Uterine smooth muscle cell (primary cell): ENCODE measurements at places on chromosomes 7 and 10. TPM values are rescaled to one million over a fixed set of nuclear protein-coding genes. Genes with fewer than 3 reads are reported as not detected.

PDZD7 gene
- 1.4 and 2.1 TPM in 2 replicates for total RNA-seq

ELN gene
- 0.89 and 2.6 TPM in 2 replicates for total RNA-seq

MYO1G gene
- 0.11 and 0.12 TPM in 2 replicates for total RNA-seq

CPN1 gene
- total RNA-seq, result not detected in 2 replicates

SFRP4 gene
- total RNA-seq, result 0.55 and 3.2 TPM in 2 replicates

UNCX gene
- not detected in 2 replicates for total RNA-seq

GDF2 gene
- not detected in 2 replicates for total RNA-seq

CCDC136 gene
- 14.7 and 17.9 TPM in 2 replicates for total RNA-seq

ACSM6 gene
- total RNA-seq, result not detected in 2 replicates

SSC4D gene
- 0.55 and 0.75 TPM in 2 replicates for total RNA-seq

TRIM50 gene
- total RNA-seq, result not detected in 2 replicates

CHST12 gene
- 8.5 and 10.3 TPM in 2 replicates for total RNA-seq

LAMB4 gene
- total RNA-seq, result under 0.01 and 0.12 TPM in 2 replicates

COL17A1 gene
- under 0.01 and 0.33 TPM in 2 replicates for total RNA-seq

FBXO24 gene
- total RNA-seq, result 0.55 and 1.4 TPM in 2 replicates

ADCY1 gene
- 0.33 and 0.37 TPM in 2 replicates for total RNA-seq

CCDC146 gene
- 0.87 and 1.1 TPM in 2 replicates for total RNA-seq

MRLN gene
- total RNA-seq, result not detected in 2 replicates

ITGA8 gene
- total RNA-seq, result 1.1 and 4.5 TPM in 2 replicates

HYAL4 gene
- total RNA-seq, result not detected in 2 replicates

LIPK gene
- total RNA-seq, result not detected in 2 replicates

RNF32 gene
- total RNA-seq, result 1.2 and 2.0 TPM in 2 replicates

CH25H gene
- total RNA-seq, result 0.25 TPM in 1 of 2 replicates, not detected in the other

PPP1R9A gene
- total RNA-seq, result 1.9 and 2.6 TPM in 2 replicates

CALML3 gene
- not detected in 2 replicates for total RNA-seq

PIP gene
- not detected in 2 replicates for total RNA-seq

RAPGEF5 gene
- total RNA-seq, result 0.75 and 1.1 TPM in 2 replicates

FRAT1 gene
- 2.7 and 3.0 TPM in 2 replicates for total RNA-seq

DIP2C gene
- total RNA-seq, result 18.8 and 23.1 TPM in 2 replicates

PNLIPRP2 gene
- not detected in 2 replicates for total RNA-seq

SERPINE1 gene
- total RNA-seq, result 410 and 462 TPM in 2 replicates

CYP2C19 gene
- total RNA-seq, result not detected in 2 replicates

CCZ1B gene
- total RNA-seq, result 52.2 and 56.8 TPM in 2 replicates
